RCC 7860 (cell line): ENCODE measurements at places on chromosomes 7 and 10.

DNA sequence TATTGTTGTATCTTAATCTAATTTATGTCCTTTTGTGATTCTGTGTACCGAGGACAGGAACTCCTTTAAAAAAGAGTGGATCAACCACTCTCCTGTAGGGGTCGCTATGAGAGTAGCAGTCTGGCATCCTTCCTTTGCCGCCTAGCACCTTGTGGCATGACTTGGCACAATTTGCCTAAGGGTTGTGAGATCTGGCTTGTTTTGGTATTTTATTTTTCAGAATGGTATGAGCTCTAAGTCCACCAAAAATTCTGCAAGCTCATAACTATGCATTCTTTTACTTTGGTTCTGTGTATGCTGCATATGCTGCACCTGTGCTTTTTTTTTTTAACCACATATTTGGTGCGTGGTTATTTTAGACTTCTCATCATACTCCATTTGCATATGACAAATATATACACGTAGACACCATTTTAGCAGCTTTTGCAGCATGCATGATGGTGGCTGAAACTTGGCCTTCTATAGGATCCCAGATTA is 112.8 kb downstream of the CDK14 start:
- no peak for DNase-seq

GRCh38 chr10:6130848-6131470 is 42.1 kb downstream of the RBM17 start:
- no peak for DNase-seq

GRCh38 chr10:103396789-103397087 is 312 bp downstream of the PDCD11 start:
- no peak for DNase-seq

DNA sequence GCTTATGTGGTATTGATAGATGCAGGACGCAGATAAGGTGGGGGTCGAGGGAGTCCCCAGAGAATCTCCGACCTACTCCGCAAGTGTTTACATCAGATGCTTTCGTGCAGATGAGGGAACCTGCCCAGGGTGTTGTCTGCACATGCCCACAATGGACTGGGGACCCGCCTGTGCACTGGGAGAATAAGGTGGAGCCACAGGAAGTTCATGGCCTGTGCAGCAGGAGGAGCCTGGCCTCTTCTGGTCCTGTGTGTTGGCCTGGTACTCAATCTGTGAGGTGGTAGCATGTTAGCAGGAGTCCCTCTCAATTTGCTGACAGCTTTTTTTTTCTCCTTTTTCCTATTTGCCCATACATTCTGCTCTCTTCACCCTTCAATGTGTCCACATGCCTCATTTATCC is 54.1 kb upstream of the AKR1C1 start:
- no peak for DNase-seq

DNA sequence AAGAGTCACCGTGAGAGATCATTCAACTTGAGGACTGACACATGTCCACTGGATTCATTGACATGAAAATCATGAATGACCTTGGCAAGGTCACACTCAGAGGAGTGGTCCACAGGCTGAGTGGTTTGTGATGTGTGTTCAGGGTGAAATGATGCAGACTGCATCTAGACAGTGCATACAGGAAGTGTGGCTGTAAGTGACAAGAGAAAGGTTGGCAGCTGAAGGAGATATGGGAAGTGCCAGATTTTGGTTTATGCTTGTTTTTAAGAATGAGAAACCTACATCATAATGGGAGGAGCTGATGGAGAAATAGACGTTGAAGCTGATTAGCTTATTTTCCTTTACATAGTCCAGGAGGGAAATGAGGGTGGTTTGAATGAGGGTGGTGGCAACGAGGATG is 64.8 kb upstream of the VIPR2 start:
- DNase-seq: no peak

- no peak for DNase-seq
Observed at GRCh38 chr10:22445495-22445894, 100.2 kb downstream of the SPAG6 start.

DNA sequence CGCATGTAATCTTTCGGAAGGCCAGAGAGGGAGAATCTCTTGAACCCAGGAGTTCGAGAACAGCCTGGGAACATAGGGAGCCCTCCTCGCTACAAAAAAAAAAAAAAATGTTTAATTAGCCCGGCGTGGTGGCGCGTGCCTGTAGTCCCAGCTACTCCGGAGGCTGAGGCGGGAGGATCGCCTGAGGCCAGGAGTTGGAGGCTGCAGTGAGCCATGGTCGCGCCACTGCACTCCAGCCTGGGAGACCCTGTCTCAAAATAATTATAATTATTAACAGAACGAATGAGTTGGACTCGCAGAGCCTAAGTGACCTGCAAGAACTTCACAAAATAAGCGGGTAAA is 794 bp downstream of the PCGF6 start:
- DNase-seq: no peak

DNA sequence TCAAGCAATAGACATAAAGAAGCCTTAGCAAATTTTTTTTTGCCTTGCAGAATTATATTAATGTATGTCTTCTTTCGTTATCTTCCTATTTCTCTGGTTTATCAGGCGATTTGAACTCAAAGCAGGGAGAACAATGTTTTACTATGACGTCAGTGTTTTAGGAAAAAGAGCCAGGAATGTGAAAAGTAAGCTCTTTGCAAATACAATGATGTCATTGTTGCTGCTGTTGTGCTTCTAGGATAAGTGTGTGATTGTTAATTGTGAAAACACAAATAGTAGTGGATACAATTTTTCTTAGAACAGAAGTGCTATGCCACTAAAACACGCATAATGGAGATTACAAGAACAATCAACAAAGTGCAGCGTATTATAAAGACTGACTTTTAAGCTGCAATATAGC is 9.5 kb upstream of the AUTS2 start:
- no peak for DNase-seq

DNA sequence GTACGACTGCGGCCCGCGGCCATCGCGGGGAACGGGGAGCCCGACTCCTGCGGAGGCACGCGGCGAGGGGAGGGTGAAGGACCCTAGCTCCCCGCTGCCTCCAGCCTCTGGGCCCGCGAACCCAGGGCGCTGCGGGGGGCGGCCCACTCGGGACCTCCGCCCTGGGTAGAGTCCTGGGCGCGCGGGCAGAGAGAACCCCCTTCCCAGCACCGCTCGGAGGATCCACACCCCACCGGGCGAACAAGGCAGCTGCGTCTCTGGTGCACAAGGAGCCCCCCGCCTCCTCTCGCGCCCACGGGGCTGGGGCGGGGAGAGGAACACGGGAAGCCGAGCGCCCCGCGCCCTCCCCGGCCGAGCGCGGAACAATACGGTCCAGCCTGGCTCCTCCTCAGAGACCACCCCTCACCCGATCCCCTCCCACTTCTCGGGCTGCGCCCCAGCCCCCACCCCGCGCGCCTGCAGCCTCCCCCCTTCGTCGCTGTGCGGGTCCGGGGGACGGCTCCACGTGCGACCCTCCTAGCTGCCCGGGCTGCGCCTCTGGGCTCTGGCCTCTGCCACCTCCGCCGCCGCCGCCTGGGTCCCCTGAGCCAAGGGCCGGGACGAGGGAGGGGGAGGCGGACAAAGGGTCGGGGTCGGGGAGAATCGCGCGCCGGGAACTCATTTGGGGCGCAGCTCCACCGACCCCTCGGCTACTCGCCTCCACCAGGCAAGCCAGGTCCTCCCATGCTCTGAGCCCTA is at the start of gene WDR86:
TSS of gene WDR86 (minus strand) at position 372 of the 738 bp plus-strand sequence. CDS start 449 bp downstream, outside the sequence.
- DNase-seq: no peak

DNA sequence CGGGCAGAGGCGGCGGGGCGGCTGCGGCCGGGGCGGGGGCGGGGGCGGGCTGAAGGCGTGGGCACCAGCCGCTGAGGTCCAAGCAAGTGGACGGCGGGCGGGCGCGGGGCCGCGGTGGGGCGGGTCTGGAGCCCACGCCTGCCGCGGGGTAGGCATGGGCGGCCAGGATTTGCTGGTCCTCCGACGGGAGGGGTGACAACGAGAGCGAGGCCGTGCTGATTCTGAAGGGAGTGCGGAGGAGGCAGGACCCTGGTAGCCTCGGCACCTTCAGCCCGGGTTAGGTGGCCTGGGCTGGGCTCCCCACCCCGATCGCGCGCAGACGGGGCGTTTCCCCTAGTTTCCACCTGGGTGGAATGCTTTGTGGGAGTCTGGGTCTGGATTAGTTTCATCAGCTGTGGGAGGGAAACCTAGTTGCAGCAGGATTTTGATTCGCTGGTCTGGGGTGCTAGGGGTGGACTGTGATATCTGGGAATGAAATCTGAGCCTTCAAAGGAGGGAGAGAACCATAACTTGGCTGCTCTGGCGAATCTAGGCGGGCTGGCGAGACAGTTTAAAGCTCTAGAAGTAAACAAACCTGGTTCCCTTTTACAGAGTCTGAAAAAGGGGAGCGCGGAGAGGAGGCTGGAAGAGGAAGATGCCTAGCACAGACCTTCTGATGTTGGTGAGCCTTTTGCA is 609 bp downstream of the SGPL1 start:
- DNase-seq: peak; percentile 73

GRCh38 chr10:131843089-131843595 is 57.7 kb upstream of the PPP2R2D start:
- DNase-seq: no peak

GRCh38 chr7:94510582-94511496 is 1.2 kb downstream of the CASD1 start:
- DNase-seq: peak; percentile 30

DNA sequence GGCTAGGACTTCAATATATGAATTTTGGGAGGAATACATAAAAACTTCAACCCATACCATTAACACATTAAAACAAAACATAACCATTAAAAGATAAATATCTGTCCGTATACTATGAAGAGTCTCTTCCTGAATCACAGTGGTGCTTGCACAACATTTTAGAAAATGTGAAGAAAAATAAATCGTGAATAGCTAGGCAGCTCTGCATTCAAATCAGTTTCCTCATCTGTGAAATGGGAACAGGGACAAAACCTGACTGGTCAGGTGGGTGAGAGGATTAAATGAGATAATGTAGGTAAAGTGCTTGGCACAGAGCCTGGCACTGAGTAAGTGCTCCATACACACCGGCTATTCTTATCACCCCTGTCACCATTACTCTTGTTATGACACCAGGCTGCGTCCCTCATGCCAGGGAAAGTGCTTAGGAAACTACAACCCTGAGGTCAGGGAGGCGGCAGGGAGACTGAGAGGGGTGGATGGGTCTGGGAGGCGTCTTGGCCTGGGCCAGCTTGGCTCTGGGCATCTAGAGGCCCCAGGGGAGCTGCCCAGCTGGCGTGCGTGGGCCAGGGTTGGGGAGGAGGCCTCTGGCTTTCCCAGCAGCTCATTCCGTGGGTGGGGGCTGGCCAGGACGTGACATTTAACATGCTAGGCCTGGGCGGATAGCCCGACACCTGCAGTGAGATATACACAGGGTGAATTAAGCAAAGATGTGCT is 78.3 kb downstream of the SH3PXD2A start:
- DNase-seq: no peak

DNA sequence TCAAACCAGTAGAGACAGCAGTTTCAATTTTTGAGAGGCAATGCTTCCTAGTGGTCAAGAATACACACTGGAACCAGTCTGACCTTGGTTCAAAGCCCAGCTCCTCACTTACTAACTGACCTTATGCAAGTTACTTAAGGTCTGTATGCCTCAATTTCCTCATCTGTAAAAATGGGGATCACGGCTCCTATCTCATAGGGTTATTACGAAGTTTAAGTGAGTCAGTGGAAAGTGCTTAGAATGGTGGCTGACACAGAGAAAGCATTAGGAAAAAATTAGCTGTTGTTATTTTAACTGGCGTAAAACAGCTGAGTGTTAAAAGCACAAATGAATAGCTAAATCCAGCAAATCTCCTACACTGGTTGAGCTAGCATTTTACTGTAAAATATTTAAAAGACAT is 162.4 kb upstream of the LAMB4 start:
- no peak for DNase-seq

- DNase-seq: no peak
Observed at GRCh38 chr10:103648251-103648635, 154.7 kb downstream of the NEURL1 start.

DNA sequence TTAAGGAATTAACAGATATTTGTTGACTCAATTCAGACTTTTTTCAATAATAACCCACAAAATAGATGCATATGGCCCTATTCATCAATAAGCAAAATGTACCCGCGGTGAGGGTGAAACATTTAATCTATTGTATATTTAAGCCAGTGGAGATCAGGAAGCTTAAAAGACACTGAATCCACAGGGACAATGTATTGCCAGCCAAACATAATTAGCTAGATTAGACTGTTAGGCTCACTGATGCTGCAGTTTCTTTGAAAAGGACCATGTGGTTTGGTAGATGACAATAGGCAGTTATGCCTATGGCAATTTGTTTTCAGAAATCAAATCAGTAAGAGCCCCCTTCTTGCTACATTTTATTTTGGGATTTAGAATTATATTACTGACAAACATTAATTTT is 87.3 kb upstream of the PLXDC2 start:
- DNase-seq: no peak

DNA sequence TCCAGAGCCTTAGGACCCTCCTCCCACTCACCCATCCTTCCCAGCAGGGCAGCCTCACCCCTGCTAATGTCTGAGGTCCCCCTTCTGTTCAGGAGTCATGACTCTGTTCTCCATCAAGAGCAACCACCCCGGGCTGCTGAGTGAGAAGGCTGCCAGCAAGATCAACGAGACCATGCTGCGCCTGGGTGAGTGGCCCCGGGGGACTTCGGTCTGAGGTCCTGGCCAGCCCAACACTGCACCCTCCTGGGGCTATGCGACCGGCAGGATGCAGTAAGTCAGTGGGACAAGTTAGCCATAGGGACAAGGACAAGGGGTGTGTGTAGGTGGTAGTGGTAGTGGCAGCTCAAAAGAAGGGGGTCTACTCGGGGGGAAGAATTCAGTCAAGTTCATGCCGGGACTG is 16.2 kb upstream of the AHCYL2 start:
- no peak for DNase-seq
